Left lobe of liver (tissue), 2 donors: ENCODE measurements at places on chromosomes 7 and 10. TPM values are rescaled to one million over a fixed set of nuclear protein-coding genes. Genes with fewer than 3 reads are reported as not detected.

SP4 gene
- total RNA-seq, result 1.2 TPM

ERVW-1 gene
- not detected for total RNA-seq

GTPBP10 gene
- 16.7 TPM for total RNA-seq

FAM237B gene
- not detected for total RNA-seq

MSRB2 gene
- total RNA-seq, result 34.2 TPM

- DNase-seq, result no peak
These were observed 3.4 kb downstream of the CLEC2L start for GRCh38 chr7:139526578-139527544.

DNA sequence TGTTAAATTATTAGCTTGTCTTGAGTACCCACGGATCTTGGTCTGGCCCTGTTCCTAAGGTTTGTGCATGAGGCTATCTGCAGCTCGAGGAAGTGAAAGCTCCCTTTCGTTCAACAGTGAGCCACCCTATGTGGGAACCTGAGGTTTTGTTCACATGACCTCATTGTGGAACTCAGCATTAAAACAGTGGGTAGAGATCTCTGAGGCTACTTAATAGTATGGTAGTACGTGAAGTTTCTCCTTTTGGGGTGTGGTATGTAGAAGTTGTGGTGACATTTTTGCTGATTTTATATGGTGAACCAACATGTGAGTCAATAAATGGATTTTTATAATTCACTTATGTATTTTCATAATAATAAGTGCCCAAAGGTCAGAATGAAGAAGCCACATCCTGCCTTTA, 252.7 kb upstream of the FERD3L start:
- no peak for DNase-seq

DNA sequence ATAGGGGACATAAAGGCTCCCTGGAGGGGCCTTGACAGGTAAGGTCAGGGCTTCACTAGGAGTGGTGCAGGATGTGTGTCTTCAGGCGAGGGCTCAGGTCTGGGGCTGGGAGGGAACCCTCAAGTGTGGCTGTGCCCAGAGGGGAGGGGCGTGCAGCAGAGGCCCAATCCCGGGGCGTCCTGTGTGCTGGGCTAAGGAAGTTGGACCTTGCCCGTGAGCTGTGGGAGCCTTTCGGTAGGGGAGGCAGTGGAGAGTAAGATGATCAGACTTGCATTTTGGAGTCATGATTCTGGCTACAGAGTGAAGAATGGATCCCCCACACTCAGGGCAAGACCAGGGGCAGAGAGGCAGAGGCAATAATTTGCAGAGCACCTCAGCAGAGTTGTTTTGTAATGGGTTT, 145.4 kb downstream of the BUB3 start:
- DNase-seq, result no peak

DNA sequence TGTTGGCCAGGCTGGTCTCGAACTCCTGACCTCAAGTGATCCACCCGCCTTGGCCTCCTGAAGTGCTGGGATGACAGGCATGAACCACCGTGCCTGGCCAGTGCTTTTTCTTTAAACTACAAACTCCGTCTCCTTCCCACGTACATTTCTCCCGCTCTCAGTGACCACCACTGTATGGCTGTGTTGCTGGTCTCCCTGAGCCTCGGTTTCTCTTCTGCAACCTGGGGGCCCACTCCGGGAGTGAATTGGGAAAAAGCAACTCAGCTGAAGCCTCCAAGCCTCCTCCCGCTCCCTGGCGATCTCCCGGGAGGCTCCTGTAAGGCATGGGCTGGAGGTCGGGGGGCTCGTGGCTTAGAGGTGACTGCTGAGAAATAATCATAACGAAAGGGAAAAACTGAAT, 136.3 kb downstream of the ELFN1 start:
- DNase-seq, result no peak

- peak; percentile 31 for DNase-seq
These were observed 126.1 kb upstream of the PPP2R2D start for GRCh38 chr10:131774681-131775085.

DNA sequence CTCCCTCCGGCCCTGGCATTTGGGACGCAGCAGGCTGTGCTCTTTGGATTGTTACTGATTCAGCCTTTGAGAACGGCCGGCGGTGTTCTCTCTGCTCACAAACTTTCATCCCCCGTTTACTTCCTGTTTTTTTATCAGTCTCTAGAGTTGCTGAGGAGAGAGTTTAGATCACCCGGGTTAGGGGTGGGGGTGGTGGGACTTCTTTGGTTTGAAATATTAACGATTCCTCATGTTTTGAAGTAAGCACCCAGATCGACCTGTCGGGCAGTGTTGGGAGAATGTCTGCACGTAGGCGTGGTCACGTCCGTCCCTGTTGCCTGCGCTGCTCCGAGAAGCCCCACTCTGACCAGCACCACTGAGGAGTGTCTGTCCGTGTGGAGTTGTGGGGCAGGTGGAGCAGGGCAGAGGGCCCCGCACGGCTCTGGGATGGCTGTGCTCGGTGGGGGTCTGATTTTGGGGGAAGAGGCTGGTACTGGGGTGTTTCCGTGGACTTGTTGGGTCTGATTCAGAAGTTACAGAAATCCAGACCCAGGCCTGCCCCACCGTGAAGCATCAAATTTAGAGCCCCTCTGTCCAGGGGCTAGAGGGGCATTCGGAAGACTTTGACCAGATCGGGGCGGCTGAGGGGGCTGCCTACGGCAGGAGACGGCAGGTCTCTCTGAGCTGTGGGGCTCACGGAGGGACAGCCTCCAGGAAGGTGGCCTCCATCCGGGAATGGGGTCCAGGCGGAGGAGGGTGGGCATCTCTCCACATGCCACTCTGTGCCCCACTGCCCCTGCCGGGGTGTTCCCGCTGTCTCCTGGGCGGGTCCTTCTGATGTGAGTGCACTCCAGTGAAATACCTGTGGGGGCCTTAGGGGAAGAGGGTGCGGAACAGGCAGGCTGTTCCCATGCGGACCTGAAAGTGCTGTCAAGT, 7.4 kb downstream of the INPP5A start:
- DNase-seq, result no peak

DNA sequence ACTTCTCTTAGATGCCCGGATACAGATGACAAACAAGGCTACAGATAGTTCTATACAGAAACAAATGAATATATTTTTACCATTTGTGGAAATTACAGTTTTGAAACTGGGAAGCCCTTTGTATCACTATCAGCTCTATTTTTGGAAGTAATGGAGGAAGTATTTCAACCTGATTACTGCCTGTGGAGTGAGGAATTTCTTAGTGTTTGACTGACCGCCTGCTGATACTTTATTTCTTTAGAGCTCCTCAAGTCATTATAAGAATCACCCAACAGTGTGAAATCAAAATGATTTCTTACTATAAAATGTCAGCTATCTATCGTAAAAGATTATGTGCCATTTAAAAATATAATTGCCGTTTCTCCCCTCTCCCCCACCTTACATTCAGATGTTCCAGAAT, 290.9 kb downstream of the SDK1 start:
- no peak for DNase-seq

DNA sequence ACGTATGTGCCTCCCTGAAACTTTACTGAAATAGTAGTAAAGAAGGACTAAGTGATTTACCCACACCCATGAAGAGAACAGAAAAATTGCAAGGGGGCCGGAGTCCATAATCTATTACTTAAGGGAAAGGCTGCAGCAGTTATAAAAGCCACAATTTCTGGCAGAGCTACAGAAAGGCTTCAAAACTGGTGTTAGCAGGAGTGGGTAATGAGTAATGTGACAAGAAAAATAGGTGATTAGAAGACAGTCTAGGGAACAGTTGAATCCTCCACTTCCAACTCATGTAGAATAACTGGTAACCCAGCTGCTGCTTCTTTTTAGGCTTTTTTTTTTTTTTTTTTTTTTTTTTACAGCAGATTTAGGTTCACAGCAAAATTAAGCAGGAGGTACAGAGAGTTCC, 413.3 kb downstream of the SFMBT2 start:
- no peak for DNase-seq

DNA sequence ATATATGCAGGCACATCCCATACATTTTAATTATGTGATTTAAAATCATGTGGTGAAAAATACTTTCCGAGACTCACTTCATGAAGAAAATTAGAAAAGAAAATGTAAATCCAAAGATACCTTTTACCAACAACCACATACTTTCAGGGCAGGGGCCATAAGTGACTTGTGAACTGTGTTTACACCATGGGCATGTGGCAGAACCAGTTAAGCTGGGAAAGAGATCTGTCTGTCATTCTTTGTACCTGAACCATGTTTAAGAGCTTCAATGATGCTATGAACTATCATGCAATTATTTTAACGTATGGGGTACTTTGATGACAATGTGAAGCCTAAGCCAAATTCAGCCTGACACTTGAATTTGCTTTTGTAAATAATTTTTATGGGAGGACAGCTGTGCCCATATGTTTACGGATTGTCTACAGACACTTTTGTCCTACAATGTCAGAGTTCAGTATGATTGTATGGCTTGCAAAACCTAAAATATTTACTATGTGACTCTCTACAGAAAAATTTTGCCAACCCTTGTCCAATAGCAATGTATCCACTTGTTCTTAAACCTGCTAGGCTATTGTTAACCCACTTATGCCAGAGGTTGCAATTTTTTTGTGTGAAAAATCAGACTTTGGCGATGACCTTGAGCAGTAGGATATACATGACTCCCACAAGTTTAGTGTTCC, 654.6 kb downstream of the TNS3 start:
- no peak for DNase-seq

DNA sequence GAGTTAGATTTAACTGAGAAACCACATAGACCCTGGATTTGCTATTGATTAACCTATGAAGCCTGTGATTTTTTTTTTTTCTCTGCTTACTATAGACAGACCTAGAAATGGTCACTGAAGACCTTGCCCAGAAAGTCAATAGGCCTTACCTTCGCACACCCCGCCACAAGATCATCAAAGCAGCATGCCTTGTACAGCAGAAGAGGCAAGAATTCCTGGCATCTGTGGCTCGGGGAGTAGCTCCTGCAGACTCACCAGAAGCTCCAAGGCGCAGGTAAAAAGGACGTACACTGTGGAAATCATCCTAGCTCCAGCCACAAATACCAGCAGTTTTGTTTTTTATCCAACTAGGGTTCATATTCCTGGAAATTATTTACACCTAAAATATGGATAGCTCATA, 56.2 kb upstream of the GATAD1 start:
- DNase-seq, result no peak

DNA sequence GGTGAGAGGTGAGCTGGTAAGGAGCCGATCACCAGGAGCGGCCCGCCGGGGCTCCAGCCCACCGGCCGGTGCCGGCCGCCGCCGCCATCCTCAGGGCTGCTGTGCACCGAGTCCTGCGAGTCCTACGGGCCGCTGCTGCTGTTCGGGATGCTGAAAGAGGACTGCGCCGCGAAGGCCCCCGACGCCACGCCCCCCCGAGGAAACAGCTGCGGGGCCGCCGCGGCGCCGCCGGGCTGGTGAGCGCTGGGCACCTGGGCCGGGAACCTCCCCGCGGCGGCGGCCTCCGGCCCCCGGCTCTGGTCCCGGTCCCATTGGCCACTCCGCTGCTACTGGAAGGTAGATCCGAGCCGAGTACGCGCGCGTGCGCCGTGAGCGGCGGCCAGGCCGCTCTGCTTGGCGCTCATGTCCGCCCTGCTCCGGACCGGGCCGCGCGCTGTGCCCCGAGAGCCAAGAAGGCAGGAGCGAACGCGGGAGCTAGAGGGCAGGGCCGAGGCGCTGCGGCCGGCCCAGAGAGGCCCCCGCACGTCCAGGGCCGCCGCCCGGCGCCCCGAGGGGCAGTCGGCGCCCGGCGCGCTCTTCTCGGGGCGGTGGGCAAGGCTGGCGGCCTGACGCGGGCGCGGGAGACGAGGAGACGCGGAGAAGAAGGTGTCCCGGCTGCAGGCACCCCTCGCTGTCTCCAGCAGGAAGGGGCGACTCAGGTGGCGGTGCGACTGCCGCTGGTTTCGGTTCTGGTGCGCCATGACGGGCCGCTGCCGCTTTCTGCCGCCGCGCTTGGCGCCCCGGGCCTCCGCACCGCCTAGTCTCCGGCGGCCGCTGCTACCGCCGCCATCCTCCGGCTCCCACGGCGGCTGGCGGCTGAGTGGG, 121.3 kb upstream of the WIPF3 start:
- DNase-seq, result peak; percentile 87

DNA sequence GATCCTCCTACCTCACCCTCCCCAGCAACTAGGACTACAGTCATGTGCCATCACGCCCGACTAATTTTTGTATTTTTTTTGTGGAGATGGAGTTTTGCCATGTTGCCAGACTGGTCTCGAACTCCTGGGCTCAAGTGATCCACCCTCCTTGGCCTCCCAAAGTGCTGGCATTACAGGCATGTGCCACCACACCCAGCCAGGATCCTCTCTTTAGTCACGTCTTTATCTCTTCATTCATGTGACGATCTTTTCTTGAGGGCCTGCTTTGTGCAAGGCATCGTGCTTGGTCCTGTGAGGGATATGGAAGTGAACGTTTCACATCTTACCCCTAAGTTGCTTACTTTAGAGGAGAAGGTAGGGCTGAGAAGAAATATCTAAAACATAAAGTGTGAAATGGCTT, 21.6 kb downstream of the WBP1L start:
- no peak for DNase-seq

- DNase-seq, result no peak
These were observed 12.9 kb upstream of the KCP start for GRCh38 chr7:128923411-128923800.

GRCh38 chr10:22321924-22322640, 1.2 kb downstream of the BMI1 start:
- DNase-seq, result no peak
